Vagina (tissue), 2 donors: ENCODE measurements at places on chromosomes 5 and 9.

- DNase-seq = no peak
Observed at GRCh38 chr5:172904643-172905345, 54.4 kb upstream of the RPL26L1 start.

- DNase-seq = no peak
Observed at GRCh38 chr9:122347348-122348287, 23.2 kb upstream of the PTGS1 start.

DNA sequence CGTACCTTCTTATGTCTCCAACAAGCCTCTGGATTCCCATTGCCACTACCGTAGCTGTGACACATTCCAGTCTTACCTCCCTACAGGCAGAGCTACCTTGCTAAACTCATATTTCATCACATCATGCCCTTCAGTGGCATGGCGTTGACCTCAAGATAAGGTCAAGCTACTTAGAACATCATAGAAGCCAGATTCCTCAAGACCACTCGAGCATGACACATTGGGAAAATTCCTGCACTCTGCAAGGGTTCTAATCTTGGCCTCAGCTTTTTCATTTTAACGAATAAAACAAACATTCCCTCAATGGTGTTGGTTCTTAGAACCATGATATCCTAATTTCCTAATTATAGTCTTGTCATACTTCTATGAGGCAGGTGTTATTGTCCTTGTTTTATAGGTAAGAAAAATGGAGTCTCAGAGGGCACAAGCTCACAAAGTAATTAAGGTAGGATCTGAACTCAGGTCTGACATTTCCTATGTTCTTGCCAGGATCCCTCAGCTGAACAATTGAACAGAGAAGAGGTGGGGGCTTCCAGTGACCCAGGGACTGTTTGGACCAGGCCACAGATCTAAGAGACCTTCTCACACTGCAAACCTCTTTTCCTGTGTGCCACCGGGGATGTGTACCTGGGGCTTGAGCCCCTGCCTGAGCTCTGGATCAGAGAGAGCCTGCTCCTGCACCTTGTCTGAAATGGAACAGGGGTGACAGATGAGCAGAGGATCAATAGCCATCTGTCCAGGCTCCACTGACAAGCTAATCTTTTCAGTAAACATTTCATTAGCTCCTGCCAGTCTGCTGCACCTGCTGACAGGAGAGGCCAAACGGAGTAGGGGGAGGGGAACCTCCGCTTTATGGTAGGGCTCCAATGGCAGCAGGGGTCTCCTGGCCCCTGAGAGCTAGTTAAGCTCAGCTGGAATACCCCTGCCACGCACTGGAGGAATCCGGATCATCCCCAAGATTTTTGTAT lies 49.3 kb downstream of the ALG2 start:
- DNase-seq = no peak

DNA sequence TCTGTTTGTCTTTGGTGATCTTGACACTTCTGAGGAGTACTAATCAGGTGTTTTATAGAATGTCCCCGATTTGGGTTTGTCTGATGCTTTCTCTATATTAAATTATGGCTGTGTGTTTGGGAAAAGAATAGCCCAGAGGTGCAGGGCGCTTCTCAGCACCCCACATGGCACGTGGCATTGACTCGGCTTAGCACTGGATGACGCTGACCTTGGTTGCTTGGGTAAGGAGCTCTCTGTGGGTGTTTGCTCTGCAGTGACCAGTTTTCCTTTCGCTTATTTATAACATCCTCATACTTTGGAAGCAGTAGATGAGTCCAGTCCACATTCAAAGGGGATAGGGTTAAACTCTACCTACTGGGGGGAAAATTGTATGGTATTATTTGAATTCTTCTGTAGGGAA lies 12.5 kb upstream of the FAM120AOS start:
- DNase-seq = no peak

- DNase-seq = no peak
Observed at GRCh38 chr9:70888471-70888870, 232.9 kb downstream of the TRPM3 start.

GRCh38 chr9:78295731-78296130 lies 1.2 kb upstream of the PSAT1 start:
- no peak for DNase-seq

DNA sequence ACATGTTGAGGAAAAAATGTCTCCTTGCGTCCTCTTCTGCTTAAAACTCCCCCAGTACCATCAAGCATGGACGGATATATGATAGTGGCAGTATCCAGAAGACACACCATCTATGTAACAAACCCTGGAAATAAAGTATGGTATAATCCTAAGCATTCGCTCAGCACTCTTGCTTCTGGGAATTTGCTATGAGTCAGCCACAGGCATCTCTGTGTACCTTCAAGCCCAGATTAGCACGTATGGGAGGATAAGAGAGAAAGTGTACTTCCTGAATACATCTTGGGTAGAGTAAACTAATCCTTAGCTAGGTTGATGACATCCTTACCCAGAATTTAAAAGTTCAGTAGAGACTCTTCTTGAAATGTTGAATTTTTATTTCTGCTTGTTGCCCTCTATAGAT lies 71.2 kb downstream of the GHR start:
- DNase-seq = no peak

GRCh38 chr5:176906126-176906525 lies 7.0 kb upstream of the HK3 start:
- DNase-seq = no peak

DNA sequence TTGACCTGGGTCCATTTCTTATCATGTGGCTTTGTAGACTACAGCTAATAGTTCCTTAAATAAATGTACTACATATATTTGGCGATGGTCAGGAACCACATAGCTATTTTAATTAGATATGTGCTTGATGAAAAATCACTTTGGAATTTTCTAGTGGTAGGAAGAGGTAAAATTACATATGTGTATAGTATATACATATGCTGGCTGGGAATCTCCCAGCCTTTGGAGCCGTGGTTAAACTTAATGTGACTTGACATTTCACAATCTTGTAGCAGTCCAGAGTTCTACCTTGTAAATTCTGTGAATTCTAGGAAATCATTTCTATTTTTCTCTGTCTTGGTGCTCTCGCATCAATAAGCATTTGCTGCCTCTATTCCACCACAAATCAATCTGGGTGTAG lies 565.0 kb downstream of the DMRTA1 start:
- no peak for DNase-seq

DNA sequence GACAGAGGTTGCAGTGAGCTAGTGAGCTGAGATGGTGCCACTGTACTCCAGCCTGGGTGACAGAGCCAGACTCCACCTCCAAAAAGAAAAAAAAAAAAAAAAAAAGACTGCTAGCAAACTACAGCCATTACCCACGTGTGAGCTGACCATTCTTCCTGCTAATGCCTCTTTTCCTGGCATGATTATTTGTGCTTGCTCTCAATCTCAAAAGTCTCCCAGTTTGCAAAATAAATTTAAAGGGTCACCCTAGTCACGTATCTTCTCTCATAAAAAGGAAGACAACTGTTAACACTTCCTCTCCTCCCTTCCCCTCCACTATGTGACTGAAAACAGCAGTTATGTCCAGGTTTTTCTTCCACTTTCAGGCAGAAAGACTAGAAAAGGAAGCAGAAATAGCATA lies 37.2 kb downstream of the TRIM36 start:
- DNase-seq = no peak

GRCh38 chr9:14412775-14413174 lies 98.8 kb upstream of the NFIB start:
- DNase-seq = no peak

DNA sequence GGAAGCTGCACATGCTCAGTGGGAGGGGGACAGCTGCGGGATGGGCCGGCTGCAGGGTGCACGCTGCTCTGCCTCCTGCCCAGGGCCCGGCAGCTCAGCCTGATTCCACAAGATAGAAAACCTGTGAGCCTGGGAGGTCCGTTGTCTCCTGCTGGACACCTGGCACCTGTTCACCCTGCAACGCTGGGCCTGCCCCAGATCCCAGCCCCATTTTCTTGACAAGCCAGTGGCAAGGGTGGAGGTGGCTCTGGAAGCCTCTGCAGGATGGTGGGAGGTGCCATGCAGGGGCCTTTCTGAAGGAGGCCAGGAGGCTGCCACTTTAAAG lies 68.1 kb upstream of the RNF130 start:
- DNase-seq = no peak

GRCh38 chr9:34498553-34498952 lies 24.2 kb downstream of the ENHO start:
- no peak for DNase-seq
